ENCODE measurements at places on chromosomes 3 and 15.
A peak's percentile ranks its signal among the peaks of the same experiment; 100 is the strongest.

DNA sequence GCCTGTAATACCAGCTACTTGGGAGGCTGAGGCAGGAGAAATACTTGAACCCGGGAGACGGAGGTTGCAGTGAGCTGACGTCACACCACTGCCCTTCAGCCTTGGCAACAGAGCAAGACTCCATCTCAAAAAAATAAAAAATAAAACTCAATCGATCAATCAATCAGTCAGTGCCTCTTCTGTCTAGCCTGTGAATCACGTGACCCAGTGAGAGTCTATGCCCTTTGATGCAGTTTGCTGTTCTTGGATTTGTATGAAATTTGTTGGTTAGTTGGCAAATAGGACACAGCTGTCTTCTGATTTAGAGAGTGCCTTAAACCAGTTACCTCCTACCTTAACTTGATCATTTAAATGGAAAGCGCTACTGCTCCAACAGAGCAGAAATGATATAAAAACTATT, 3.6 kb upstream of the RBMS3 start:
- no peak for DNase-seq

DNA sequence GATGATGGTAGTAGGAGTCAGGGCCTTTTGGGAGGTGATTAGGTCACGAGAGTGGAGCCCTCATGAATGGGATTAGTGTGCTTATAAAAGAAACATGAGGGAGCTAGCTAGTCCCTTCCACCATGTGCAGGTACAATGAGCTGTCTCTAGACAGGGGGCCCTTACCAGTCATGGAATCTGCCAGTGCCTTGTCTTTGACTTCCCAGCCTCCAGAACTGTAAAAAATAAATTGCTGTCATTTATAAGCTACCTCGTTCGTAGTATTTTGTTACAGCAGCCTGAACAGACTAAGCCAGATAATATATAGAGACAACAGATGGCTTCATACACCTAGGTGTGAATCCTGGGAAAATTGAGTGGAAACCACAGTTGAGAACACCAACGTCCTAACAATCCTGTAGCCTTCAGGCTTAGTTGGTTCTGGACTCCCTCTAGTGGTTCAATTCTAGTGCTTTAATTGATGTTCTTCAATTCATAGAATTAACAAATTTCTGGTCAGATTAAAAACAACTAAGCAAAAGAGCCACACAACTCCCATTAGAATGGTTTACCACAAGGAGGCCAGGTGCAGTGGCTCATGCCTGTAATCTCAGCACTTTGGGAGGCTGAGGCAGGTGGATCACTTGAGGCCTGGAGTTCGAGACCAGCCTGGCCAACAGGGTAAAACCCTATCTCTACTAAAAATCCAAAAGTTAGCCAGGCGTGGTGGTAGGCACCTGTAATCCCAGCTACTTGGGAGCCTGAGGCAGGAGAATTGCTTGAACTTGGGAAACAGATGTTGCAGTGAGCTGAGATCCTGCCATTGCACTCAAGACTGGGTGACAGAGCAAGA, 21.3 kb upstream of the GATM start:
- peak; percentile 52 for DNase-seq

DNA sequence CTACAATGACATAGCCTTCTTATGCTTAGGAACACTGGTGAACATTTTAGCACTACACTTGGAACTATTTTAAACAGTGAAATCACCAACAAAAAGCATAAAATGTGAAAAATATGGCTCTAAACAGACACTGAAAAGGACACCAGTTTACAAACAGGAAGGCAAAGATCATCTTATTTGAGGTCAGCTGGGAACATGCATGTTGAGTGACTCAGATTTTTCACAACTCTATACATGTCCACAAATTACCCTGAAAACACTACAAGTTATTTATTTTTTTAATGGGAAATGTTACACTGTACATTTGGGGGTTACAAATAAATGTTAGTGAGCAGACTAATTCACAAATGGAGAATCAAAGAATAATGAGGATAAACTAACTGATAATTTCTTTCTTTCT, 12.5 kb upstream of the GK5 start:
- no peak for DNase-seq

GRCh38 chr3:98612996-98613517, 19.6 kb upstream of the CPOX start:
- no peak for DNase-seq

GRCh38 chr3:37183976-37184375, 9.6 kb upstream of the LRRFIP2 start:
- DNase-seq, result peak; percentile 34

DNA sequence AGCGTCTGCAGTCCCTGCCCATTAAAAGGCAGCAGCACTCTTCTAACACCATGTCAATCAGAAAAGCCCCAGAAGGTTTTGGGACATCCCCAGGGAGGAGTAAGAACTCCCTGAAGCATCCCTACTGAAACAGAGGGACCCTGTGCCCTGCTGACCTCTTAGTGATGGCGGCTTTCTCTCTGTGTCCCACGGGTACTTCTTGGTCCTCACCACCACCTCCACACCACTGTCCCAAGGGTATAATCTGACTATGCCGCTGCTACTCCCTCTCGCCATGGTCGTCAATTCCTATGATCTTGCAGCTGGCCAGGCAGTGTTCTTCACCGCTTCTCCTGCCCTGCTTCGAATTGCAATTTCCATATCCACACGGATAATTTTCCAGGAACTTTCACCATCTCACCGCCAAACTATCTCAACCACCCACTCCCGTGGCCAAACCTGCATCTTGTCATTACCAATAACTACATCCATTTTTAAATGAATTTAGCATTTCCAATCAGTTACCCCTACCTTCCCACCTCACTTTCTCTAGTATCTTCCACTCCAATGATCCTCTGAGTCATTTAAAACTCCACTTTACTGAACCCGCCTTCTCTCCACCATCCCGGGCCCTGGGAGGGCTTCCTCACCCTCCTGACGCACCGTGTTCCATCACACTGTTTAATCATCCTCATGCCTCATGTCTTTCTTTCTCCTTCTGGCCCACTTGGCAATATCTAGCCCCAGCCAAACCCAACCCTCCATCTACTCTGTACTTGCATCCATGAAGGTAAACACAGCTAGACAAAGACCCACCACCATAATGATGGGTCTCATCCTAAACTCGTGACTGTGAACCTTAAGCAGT, 23.7 kb downstream of the PRR23E start:
- DNase-seq, result no peak

DNA sequence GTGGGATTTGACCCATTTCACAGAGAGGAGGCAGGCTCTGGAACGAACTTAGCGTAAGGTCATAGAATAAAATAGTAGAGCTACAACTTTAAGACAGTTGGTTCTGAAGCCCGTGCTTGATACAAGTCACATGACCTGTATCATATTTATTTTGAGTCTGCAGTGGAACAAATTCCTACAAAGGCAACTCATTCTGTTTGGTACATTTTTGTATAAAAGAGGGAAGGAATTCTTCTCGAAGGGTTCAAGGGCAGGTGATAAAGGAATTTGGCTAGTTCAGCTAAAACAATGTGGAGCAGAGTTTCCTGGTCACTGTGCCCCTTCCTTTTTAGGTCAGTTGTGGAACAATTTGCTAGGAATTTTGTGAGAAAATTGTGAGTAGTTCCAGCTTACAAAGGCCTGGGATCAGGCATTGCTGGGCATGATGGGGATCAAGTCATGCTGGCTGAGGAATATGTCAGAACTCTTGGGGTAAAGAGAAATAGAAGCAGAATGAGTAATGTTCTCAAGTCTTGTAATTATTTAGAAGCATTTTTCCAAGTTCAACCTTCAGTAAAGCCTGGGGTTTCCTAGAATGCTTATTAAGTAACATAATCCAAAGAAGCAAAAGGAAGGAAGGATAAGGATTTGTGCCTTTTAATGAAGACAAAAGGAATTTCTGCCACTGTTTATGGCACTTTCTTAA, 19.1 kb downstream of the USP3 start:
- DNase-seq, result peak; percentile 18

GRCh38 chr3:50324351-50325112, 2.0 kb upstream of the HYAL2 start:
- peak; percentile 72 for DNase-seq

DNA sequence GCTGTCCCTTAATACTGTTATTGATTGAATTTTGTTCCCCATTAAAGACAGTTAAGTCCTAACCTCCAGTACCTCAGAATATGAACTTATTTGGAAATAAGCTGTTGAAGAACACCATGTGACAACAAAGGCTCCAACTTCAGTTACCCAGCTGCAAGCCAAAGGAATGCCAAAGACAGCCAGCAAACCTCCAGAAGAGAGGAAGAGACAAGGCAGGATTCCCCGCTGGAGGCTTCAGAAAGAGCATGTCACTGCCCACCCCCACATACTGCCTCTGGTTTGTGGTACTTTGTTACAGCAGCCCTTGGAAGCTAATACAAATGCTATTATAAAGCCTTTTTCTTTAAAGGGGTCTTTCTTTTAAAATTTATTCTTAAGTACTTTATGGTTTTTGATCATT, 18.4 kb upstream of the NEK10 start:
- DNase-seq, result no peak

- DNase-seq, result no peak
These were observed 184.5 kb downstream of the FHIT start for GRCh38 chr3:61066800-61067199.

DNA sequence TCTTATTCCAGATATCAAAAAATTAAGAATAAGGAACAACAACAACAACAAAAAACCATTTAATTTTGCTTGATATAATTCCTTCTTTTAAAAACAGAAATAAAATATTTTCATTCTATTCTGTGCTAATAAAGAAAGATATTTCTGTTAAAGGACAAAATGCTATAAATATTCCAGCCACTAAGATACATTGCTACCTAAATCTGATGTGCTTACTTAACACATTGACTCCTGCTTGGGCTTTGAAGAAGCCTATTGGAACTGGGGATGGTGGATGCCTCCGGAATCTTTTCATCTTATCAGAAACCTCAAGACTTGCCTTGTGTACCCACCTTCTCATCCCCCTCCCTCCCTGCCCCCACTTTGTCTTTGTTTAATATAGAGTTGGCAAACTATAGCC, 320.2 kb downstream of the MEX3B start:
- DNase-seq, result no peak

GRCh38 chr15:95175914-95176658, 944.7 kb downstream of the MCTP2 start:
- DNase-seq, result no peak

DNA sequence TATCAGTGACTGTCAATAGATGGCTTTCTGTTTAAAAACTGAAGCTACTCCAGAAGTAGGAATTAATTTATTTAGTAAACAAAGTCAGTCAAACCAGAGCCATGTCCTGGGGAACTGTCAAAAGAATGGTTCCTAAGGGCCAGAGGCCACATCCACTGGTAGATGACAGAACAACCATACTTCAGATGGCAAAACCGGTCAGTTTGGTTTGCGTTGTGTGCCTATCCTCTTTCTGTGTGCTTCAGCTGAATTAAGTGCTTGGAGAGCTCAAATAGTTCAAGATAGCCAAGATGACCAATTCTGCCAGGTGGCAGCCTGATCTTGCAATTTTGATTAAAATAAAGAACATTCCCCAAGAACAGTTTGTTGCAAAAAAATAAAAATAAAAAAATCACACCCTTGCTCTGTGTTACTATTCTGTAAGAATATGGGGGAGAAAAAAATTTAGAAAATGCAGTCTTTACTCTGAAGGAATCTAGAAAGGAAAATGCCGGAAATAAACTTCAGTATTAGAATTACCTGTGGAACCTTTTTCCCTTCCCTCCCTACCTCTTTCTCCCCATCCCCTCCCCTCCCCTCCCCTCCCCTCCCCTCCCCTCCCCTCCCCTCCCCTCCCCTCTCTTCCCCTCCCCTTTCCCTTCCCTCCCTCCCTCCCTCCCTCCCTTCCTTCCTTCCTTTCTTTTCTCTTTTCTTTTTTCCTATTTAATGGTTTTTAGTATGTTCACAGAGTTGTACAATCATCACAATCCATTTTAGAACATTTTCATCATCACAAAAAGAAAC, 2.5 kb downstream of the MAP3K13 start:
- no peak for DNase-seq

DNA sequence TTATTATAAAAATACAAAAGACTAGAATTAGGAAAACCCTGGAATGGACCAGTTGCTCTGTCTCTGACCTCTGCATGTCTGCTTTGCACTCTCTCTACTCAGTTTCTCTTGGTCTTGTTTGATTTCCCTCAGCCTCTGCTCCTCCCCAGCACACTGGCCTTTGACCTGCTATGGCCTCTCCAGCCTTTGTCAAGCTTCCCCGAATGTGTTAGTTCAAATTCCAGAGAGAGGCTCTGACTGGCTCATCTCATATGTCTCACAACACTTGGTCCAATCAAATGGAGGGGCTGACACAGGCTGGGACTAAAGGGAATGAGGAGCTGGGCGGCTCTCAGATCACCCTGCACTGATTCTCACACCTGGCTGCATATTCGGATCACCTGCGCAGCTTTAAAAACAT, 52.4 kb upstream of the CMTM8 start:
- no peak for DNase-seq

GRCh38 chr15:42119446-42119760, 25.0 kb upstream of the PLA2G4D start:
- no peak for DNase-seq

- DNase-seq, result no peak
These were observed 525.8 kb downstream of the NTRK3 start for GRCh38 chr15:87730706-87731105.

DNA sequence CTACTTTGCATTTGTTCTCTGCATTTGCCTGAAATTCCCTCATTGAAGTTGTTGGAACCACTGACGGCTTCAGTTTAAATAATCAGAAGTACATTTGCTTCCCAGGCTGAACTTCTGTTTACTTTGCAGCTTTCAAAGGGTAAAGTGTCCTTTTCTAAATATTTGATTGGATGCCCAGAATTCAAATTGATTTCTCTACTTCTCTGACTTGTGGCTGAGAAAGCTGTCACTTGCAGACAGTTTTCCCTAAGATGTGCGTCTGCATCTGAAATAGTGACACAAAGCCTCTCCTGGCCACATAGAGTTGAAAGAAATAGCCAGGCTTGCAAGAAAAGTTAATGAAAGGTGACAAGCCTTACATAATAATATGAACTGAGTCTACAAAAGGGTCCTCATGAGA, 299.6 kb downstream of the THSD4 start:
- DNase-seq, result no peak

- DNase-seq, result peak; percentile 6
These were observed 31.8 kb downstream of the PCOLCE2 start for GRCh38 chr3:142857056-142857455.

DNA sequence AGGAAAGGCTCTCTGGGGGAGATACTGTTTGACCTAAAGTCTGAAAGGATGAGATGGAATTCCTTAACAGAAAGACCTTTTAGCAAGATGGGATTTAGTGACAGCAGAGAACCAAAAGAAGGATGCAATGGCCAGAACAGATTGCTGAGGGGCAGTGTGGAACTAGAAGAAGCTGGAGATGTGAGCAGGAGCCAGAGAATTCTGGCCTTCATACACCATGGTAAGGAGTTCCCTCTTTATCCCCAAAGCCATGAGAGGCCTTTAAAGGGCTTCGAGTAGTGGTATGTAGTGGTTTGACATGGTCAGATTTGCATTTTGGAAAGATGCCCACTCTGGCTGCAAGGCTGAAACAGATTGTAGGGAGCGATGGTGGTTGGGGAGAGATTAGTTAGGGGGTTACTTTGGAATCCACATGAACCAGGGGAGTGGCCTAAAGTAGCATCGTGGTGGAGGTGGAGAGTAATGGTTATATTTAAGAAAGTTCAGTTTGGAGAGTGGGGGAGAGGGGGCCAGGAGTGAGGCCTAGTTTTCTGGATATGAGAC, 34.0 kb upstream of the NPHP3 start:
- DNase-seq, result no peak

GRCh38 chr3:116039651-116039985, 405.7 kb downstream of the LSAMP start:
- no peak for DNase-seq
